ENCODE measurements at places on chromosomes 2 and 18.

- no peak for DNase-seq
Observed at GRCh38 chr2:109048163-109048562, 59.1 kb upstream of the EDAR start.

DNA sequence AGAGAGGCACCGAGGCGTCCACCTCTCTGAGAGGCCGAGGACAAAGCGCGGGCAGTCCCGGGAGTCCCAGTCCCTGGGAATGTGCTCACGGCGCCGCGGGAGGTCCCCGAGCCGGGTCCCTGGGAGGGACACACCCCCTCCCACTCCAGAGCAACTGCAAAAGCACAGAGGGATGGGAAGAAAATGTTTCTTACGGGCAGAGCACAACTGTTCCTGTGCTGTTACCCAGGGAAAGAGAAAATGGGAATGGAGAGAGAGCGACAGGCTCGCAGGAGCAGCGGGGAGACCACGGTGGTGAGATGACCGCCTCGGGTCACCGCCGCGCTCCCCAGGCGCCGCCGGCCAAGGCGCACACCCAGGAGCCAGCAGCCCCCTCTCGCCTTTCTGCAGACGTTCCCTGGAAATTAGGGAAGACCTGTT lies 1.2 kb upstream of the BCL11A start:
- DNase-seq, result no peak

GRCh38 chr2:143333847-143334246 lies 204.6 kb downstream of the ARHGAP15 start:
- DNase-seq, result no peak

GRCh38 chr2:11967946-11968465 lies 221.6 kb downstream of the LPIN1 start:
- no peak for DNase-seq

- DNase-seq, result no peak
Observed at GRCh38 chr2:172991031-172991430, 84.6 kb upstream of the MAP3K20 start.

GRCh38 chr18:8503248-8503647 lies 106.0 kb upstream of the RAB12 start:
- no peak for DNase-seq

- DNase-seq, result no peak
Observed at GRCh38 chr2:191148791-191149190, 2.0 kb downstream of the STAT4 start.

DNA sequence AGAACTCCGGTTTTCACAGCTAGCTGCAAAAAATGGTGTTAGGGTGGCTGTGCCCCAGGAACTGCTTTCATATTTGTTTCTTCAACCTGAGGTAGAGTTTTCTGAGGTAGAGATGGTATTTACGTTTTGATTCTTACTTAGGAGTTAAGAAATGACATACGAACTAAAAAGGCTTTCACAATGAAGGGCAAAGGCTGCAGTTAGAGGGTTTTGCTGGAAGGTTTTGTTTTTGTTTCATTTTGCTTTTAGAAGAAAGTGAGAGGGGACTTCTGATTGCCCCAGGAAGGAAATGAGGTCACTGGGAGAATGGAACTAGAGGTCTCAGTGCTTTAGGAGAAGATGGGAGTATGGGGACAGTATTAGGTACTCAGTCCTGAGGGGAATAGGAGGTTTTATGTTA lies 15.5 kb downstream of the CDCA7 start:
- DNase-seq, result no peak
